Mesendoderm (in vitro differentiated cells): ENCODE measurements at places on chromosomes 7 and 10.

DNA sequence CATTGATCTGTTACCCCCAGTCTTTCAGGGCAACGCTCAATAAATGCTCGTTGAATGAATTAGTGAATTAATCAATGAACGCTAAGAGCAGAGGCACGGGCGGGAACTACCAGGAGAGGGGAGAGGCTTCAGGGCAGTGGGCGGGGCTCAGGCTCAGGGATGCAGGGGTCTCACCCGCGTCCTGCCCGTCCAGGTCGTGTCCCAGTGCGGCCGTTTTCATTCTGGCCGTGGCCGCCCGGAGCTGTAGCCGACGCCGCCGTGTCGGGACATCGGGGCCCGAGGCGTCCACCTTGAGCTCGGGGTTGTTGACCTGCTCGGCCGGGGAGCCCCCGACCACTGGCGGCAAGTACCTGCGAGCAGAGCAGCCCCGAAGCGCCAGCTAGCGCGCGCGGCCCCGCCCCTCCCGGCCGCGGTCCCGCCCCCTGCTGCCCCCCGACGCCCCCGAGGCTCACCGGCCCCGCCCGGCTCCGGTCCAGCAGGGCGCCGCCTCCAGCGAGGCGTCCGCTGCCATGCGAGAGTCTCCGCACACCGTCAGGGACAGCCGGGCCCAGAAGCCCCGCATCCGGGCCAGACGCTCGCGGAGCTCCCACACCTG, 2.8 kb upstream of the GAL3ST4 start:
- peak; percentile 34 for DNase-seq
- no peak overlapping the region for H3K4me3 ChIP-seq
- H3K36me3 ChIP-seq: no peaks in the 10 kb centered on the region
- no peak overlapping the region for H3K27ac ChIP-seq
- H3K4me1 ChIP-seq: peaks cover 11% of the 10 kb centered on the region

- H3K27me3 ChIP-seq: no peaks in the 10 kb centered on the region
- no peaks in the 10 kb centered on the region for H3K36me3 ChIP-seq
- no peak for DNase-seq
These were observed 137.0 kb downstream of the NRF1 start for GRCh38 chr7:129748356-129749109.

DNA sequence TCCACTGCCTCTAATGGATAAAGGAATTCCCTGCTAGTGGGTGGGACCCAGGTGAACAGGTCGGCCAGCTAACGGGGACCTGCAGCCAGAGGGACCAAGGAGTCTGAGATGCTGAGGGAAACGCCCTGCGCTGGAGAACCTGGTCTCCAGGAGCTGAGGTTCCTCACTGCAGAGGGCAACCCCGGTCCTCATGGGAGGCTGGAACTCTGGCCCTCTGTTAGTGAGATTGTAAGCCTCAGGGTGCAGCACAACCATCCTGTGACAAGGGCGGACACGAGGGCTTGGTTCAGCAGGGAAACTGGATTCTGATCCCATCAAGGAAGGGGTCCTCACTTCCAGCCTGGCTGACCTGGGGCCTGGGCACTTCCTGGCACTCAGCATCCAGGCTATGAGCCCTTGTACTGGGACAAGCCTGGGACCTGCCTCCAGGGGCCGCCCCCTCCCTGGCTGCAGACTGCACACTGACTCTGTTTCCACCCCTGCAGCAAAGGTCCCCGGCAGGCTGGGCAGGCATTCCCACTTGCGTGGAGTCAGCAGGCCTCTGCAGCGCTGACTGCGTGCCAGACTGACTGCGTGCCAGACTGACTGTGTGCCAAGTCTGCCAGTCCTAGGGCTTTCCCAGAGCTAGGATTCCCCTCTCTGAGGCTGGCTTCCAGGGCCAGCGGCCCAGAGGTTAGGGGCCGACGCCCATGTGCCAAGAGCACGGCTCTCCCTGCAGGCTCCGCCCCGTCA, 143.2 kb downstream of the MAPK8 start:
- no peak overlapping the region for H3K27ac ChIP-seq
- H3K27me3 ChIP-seq: no peaks in the 10 kb centered on the region
- H3K4me3 ChIP-seq: no peak overlapping the region
- H3K4me1 ChIP-seq: peaks cover 3% of the 10 kb centered on the region

GRCh38 chr7:26854876-26855855, 9.2 kb downstream of the SKAP2 start:
- H3K4me3 ChIP-seq: no peak overlapping the region
- no peaks in the 10 kb centered on the region for H3K36me3 ChIP-seq
- H3K27me3 ChIP-seq: peaks cover 15% of the 10 kb centered on the region
- no peaks in the 10 kb centered on the region for H3K4me1 ChIP-seq
- no peak overlapping the region for H3K27ac ChIP-seq

- H3K4me1 ChIP-seq: no peaks in the 10 kb centered on the region
- no peaks in the 10 kb centered on the region for H3K27me3 ChIP-seq
- H3K36me3 ChIP-seq: no peaks in the 10 kb centered on the region
- H3K4me3 ChIP-seq: no peak overlapping the region
These were observed 61.5 kb downstream of the RAMP3 start for GRCh38 chr7:45219130-45219529.

- no peak overlapping the region for H3K4me3 ChIP-seq
- H3K27ac ChIP-seq: no peak overlapping the region
- no peaks in the 10 kb centered on the region for H3K4me1 ChIP-seq
- DNase-seq: no peak
These were observed 38.1 kb downstream of the ADRA2A start for GRCh38 chr10:111114758-111115500.

DNA sequence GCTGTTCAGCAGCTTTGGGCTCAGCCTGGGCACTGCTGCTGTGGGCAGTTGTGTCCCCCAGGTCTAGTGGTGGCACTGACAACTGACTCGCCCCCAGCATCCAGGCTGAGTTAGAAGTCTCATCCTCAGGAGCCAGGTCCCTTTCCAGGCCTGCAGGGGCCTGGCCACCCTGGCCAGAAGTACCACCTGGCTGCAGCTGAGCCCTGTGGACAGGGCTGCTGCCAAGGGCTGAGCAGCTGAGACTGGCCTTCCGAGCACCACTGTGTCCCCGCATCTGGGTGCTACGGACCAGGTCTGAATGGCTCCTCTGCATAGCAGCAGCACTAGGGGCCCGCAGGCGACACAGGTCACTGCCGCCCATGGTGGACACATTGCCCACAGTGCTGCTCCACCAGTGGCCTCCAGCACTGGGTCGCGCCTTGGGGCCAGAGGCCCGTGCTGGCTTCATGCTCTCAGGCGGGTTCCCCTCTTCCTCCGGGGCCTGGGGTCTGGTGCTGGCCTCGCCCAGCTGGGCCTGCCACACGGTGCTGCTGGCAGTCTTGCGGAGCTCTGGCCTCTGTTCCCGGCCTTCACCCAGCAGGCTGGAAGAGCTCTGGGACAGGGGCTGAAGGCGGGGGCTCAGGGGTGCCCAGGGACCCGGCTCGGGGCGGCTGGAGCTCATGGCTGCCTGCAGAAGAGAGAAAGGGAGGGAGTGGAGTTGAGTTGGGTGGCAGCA, 6.2 kb downstream of the GPRIN2 start:
- no peak overlapping the region for H3K4me3 ChIP-seq
- H3K4me1 ChIP-seq: peaks cover under 1% of the 10 kb centered on the region
- DNase-seq: no peak
- H3K27ac ChIP-seq: no peak overlapping the region
- H3K36me3 ChIP-seq: no peaks in the 10 kb centered on the region
- no peaks in the 10 kb centered on the region for H3K27me3 ChIP-seq

- H3K27ac ChIP-seq: no peak overlapping the region
- no peaks in the 10 kb centered on the region for H3K27me3 ChIP-seq
These were observed 54.2 kb downstream of the DLG5 start for GRCh38 chr10:77872151-77872946.

- DNase-seq: no peak
- H3K4me3 ChIP-seq: no peak overlapping the region
- no peak overlapping the region for H3K27ac ChIP-seq
These were observed 57.7 kb downstream of the PTPRE start for GRCh38 chr10:127964621-127965020.

DNA sequence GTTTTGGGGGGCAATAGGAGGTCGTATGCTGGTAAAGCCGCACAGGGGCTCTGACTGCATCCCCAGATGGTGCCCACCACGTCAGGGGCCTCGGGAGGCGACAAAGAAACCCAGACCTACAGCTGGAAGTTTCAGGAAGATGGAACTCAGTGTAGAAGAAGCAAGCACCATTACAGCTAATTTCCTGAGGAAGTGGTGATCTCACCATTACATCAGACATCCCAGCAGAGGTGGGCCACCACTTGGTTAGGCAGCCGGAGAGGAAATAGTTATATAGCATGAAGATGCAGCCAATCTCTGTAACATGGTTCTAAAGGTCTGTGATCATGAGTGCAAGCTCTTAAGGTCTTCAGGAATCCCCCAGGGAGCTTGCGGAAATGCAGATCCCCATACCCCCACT, 127.3 kb upstream of the PCBD1 start:
- no peaks in the 10 kb centered on the region for H3K27me3 ChIP-seq
- H3K4me1 ChIP-seq: no peaks in the 10 kb centered on the region
- H3K4me3 ChIP-seq: no peak overlapping the region
- H3K27ac ChIP-seq: no peak overlapping the region
- no peak for DNase-seq

- no peak for DNase-seq
- no peaks in the 10 kb centered on the region for H3K27me3 ChIP-seq
- no peak overlapping the region for H3K4me3 ChIP-seq
- H3K36me3 ChIP-seq: no peaks in the 10 kb centered on the region
- no peaks in the 10 kb centered on the region for H3K4me1 ChIP-seq
- no peak overlapping the region for H3K27ac ChIP-seq
These were observed 273.9 kb upstream of the NFE2L3 start for GRCh38 chr7:25877802-25878789.

GRCh38 chr10:6280291-6280690, 77.6 kb downstream of the PFKFB3 start:
- H3K4me1 ChIP-seq: peaks cover 10% of the 10 kb centered on the region
- peak overlapping the region; percentile 59 for H3K27ac ChIP-seq
- H3K4me3 ChIP-seq: no peak overlapping the region
- no peaks in the 10 kb centered on the region for H3K27me3 ChIP-seq

GRCh38 chr10:47298715-47299114, 1.3 kb upstream of the GDF10 start:
- H3K4me1 ChIP-seq: no peaks in the 10 kb centered on the region
- no peaks in the 10 kb centered on the region for H3K36me3 ChIP-seq
- no peak for DNase-seq
- peaks cover 12% of the 10 kb centered on the region for H3K27me3 ChIP-seq

DNA sequence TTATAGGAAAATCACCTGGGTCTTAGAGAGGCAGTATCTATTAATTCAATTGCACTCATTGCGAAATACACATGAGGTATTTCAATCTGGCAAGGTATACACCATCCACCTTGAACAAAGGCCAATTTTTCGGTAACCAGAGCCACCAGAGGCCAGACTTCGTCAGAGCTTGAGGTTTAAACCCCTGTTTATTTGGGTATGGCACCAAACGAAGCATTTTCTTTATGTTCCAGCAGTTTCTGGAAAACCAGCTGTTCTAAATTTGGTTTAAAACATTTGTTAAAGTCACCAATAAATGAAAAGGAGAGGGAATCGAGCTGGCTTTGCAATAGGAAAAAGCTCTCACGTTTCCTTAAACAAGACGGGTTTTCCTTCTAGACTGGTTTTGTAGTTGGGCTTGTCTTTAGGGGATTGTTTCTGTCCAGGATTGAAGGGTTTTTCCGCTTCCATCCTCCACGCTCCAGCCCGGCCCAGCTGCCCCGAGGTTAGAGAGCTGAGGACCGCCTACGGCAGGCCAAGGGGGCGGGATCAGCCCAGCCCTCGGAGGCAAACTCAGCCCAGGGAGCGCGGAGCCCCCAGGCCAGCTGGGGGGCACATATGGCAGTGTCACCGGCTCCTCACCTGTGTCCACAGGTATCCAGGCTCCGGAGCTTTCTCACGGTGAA, 539.4 kb upstream of the MGMT start:
- no peak overlapping the region for H3K4me3 ChIP-seq
- no peak for DNase-seq
- H3K27me3 ChIP-seq: no peaks in the 10 kb centered on the region
- H3K4me1 ChIP-seq: no peaks in the 10 kb centered on the region
- H3K36me3 ChIP-seq: no peaks in the 10 kb centered on the region

GRCh38 chr7:27160145-27160545, 3.7 kb upstream of the HOXA7 start:
- no peak for DNase-seq
- no peak overlapping the region for H3K4me3 ChIP-seq
- no peak overlapping the region for H3K27ac ChIP-seq
- H3K4me1 ChIP-seq: no peaks in the 10 kb centered on the region
- no peaks in the 10 kb centered on the region for H3K36me3 ChIP-seq
- H3K27me3 ChIP-seq: peaks cover 89% of the 10 kb centered on the region

GRCh38 chr7:25664593-25664992, 436.3 kb upstream of the NPVF start:
- no peaks in the 10 kb centered on the region for H3K4me1 ChIP-seq
- DNase-seq: no peak
- H3K27ac ChIP-seq: no peak overlapping the region
- H3K4me3 ChIP-seq: no peak overlapping the region
- no peaks in the 10 kb centered on the region for H3K27me3 ChIP-seq

GRCh38 chr10:131003455-131003854, 308.1 kb downstream of the TCERG1L start:
- no peaks in the 10 kb centered on the region for H3K36me3 ChIP-seq
- H3K4me1 ChIP-seq: no peaks in the 10 kb centered on the region
- no peak for DNase-seq
- no peaks in the 10 kb centered on the region for H3K27me3 ChIP-seq
- H3K4me3 ChIP-seq: no peak overlapping the region
